ENCODE measurements at places on chromosomes 16 and 17.
A peak's percentile ranks its signal among the peaks of the same experiment; 100 is the strongest.

DNA sequence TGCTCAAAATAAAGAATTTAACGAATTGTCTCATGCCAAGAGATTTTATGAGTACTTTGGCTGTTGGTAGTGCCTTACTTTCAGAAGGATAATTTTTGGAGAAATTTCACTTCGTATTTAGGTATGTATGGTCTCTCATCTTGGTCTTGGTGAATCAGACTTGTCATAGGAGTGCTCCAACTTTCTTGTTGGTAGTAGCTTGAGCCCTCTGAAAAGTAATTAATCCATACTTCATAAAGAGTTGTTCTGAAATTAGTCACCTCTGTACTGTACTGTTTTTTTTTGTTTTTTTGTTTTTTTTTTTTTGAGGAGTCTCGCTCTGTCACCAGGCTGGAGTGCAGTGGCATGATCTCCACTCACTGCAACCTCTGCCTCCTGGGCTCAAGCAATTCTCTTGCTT, 11.6 kb downstream of the ZNRF1 start:
- DNase-seq = no peak

GRCh38 chr17:64781014-64781756, 119.1 kb upstream of the SMURF2 start:
- peak; percentile 46 for DNase-seq

- no peak for DNase-seq
These were observed at the start of gene SMIM36 for GRCh38 chr17:55510986-55511721. SMIM36 (minus strand) TSS chr17:55511452.

DNA sequence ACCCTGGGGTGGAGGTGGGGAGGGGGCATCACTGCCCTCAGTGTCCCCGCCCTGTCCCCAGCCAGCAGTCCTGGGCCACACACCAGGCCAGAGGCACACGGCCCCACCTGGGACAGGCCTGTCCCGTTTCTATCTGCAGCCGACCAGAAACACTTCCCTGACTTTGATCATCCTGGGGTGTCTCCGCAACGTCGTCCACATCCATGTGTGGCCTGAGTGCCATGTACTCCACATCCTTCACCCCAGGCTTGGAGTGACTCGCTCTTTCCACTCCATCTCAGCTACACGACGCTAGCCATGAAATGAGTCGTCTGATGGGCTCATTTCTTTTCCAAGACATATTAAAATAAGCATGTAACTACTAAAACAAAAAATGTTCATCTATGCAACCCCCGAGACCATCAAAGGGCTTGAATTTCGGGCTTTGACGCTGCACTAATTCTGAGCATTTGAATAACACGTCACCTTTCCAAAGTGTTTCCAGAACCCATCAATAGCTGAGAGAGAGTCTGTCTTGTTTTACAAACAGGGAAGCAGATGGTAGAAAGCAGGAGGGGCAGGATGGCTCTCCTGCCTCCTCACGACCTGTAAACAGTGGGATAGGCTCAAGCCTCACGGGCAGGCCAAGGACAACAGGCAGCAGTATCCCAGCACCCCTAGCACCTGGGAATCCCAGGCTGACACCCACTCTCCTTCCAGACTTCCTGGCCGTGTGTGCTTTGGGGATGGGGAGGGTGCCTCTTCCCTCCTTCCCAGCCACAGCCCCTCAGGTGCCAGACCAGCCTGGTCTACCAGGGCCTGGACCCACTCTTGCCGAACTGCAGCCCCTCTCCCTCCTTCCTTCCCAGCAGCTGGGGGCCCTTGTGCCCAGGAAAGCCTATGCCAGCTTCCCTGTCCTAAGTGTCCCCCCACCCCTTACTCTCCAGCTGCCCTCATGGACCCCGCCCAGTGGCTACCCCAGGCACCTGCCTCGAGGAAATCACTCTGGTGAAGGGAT, 20.0 kb upstream of the RASD1 start:
- DNase-seq = no peak

DNA sequence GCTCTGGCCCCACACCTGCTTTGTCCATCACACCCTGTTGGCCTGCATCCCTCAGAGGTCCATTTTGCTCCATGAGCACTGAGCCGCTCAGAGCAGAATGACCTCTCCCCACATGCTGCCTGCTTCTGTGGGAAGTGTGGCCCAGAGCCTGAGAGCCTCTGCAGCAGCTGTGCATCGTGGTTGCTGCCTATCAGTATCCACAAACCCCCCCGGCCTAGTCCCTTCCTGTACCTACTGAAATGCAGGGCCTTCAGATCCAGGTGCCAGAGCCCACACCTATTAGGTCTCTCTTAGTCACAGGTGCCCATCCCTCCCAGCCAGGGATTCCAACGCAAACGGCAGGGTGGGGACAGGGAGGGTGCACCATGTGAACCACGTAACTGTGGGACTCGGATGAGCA, 16.6 kb upstream of the TRPV3 start:
- DNase-seq = no peak

DNA sequence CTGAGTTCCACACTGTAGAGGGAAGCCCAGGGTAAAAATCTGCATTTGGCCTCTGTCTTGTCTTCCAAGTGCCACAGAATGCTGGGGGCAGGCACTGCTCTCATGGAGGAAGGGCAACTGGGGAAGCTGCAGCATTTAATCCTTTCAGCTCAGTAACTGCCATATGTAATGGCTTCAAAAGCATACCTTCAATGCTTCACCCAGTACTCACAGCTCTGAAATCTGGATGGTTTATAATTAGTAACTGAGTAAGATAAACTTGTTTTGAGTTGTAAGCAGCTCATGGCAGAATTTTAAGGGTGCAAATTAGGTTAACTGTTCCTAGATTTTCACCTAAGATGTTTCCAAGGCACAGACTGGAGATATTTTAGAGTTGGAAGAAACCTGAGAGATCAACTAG, 24.5 kb downstream of the PMP22 start:
- no peak for DNase-seq

DNA sequence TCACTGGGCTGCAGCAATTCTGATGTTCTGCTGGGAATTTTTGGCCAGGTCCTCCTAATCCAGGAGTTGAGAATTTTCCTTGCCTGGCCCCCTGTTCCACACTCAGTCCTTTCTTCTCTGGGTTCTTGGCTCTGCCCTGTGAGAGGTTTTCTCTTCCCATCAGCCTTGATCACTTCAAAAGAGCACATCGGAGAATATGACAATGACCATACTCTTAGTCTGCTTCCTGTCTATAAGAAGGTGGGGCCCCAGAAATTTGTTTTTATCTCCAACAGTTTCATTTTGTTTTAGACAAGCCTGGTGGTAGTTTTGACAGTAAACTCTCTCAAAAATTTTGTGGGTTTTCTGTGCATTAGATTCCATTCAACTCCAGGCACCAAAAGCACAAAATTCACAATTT, 70.7 kb downstream of the C17orf67 start:
- DNase-seq = no peak
